Activated CD4-positive, CD25-positive, alpha-beta regulatory T cell treated with anti-CD3 and anti-CD28 coated beads, Interleukin-2, amount 50 U/mL, for 16 hours (primary cell): ENCODE measurements at places on chromosomes 3 and 15.

- no peak for DNase-seq
These were observed 61.5 kb downstream of the SLC6A1 start for GRCh38 chr3:11053926-11054503.

DNA sequence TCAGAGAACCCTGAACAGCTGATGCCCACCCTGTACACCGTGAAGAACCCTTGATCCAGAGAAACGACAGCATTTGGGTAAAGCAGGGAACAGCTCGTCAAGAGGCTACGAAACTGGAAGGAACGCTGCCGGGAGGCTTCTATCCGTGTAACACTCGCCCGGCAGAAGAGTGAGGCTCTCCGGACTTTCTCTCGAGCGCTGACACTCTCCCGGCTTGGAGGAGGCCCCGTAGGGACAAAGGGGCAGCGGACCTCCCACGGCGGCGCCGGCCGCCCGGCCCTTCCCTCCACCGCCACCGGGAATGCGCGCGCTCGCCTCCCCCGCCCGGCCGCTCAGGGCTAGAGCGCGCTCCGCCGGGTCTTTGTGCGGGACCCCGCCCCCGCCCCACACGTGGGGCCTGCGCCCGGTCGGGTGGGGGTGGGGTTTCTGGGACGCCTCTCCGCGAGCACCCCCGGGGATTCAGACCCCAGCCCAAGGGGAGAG lies 1.7 kb downstream of the HYAL2 start:
- DNase-seq = no peak

DNA sequence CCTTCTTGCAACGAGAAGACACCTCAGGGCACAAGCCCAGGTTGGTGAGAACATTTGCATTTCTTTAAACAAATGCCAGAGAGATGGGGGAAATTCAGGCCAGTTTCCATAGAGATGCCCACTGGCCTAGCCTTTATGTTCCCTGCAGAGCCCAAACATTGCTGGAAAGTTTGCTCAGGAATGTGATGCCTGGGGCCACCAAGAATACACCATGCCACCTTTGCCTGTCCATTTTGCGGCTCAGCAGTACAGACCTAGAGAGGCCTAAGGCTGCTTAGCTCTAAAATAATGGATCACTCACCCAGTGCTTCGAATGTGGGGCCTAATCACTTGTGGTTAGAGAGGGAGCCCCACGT lies 210.0 kb downstream of the RPLP1 start:
- DNase-seq = no peak

DNA sequence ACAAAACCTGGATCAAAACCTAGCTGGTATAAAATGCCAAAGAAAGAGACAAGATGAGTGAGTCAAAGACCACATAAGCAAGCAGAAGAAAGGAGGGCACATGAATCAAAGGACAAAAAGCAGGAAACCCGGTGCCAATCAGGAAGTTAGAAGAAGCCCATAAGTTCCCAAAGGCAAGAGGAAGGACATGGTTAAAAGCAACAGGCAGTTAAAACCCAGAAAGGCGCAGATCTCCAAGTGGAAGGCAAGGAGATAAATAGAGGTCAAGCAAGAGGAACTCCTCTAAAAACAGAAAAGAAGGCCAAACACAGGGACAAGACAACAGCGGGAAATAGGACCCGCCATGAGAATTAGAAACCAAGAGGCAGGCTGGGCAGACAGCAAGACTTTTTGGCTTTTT lies 4.4 kb downstream of the TMOD2 start:
- no peak for DNase-seq

- DNase-seq = no peak
These were observed 577.9 kb upstream of the EPHA6 start for GRCh38 chr3:96236522-96236921.

DNA sequence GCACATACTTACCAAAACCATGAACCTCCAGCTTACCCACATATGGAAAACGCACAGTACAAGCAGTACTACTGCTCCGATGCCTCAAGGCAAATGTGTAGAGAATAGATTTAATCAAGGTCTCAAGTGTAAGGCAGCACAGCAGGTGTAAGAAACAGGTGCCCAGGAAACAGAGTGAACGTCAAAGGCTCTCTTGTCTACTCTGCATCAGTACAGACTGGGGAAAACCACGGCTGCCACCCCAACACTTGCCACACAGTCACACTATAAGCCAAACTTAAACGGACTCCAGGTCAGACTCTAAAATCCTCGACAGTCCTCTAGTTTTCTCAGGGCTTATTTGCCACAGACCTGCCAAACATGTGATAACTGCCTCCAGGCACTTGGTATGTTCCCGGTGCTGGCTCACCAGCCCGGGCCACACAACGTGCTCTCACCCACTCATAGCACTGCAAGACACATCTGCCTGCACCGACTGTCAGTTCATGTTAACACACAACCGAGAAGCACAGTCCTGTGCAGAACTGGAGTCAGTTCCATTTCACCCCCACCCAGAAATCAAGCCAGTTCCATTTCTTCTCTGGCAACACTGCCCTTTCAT lies 30.6 kb downstream of the ABCC5 start:
- no peak for DNase-seq

- no peak for DNase-seq
These were observed 346.9 kb downstream of the PLCL2 start for GRCh38 chr3:17231537-17232261.

GRCh38 chr3:122985539-122985938 lies 42.0 kb downstream of the SEMA5B start:
- DNase-seq = no peak

DNA sequence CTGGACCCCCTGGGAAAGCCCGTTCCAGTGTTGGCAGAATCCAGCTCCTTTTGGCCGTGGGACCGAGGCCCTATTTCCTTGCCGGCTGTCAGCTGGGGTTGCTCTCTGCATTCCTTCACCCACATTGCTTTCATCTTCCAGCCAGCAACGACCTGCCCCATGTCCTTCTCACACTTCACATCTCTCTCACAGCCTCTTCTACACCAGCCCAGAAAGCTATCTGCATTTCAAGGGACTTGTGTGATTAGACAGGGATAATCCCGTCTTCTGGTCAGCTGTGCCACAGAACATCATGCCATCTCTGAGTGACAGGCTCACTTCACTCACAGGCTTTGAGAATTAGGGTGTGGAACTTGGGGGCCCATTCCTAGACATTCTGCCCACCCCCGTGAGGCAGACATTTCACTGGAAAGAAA lies 16.4 kb downstream of the EFCC1 start:
- DNase-seq = no peak

- DNase-seq = no peak
These were observed 404.9 kb upstream of the ALCAM start for GRCh38 chr3:104961851-104962250.

DNA sequence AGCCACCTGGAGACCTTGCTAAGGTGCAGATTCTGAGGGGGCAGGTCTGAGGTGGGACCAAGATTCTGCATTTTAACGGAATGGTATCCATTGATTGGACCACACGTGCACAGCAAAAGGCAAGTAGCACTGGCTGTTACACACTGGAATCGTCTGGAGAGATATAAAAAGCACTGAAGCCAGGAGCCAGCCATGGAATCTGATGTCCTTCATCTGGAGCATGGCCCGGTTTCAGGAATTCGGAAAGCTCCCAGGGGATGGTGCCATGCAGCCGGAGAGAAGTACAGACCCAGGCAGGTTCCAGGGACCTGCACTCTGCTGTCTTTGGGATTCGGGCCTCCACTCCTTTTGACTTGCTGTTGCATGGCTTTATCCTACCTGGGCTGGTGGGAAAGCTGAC lies 28.8 kb upstream of the PRR20G start:
- DNase-seq = no peak

DNA sequence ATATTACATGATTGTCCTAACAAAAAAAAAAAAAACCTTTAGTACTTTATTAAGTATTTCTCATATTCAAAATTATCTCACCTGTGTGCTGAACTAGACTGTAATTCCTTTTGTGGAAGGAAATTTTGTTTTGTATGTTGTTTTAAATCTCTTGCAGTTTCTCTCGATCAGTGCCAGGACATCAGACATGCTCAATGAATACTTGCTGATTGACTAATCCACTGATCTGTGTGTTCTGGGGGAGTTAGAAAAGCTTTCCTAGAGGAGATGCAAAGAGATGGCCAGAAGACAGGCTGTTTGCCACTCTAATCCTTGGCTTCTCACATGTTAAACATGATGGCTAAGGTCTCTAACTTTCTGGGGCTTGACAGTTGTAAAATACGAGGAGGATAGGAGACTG lies 233.3 kb upstream of the NR2E3 start:
- DNase-seq = no peak

GRCh38 chr3:108131475-108132134 lies 40.8 kb upstream of the CD47 start:
- DNase-seq = no peak

DNA sequence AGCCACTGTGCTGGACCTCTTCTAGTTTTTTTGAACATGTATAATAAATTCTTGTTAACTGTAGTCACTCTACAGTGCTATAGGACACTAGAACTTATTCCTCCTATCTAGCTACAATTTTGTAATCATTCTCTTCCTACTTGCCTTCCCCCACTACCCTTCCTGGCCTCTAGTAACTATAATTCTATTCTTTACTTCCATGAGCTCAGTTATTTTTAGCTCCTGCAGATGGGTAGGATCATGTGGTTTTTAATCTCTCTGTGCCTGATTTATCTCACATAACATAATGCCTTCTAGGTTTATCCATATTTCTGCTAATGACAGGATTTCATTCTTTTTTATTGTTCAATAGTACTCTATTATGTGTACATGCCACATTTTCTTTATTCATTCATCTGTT lies 113.2 kb upstream of the FGF7 start:
- DNase-seq = no peak

DNA sequence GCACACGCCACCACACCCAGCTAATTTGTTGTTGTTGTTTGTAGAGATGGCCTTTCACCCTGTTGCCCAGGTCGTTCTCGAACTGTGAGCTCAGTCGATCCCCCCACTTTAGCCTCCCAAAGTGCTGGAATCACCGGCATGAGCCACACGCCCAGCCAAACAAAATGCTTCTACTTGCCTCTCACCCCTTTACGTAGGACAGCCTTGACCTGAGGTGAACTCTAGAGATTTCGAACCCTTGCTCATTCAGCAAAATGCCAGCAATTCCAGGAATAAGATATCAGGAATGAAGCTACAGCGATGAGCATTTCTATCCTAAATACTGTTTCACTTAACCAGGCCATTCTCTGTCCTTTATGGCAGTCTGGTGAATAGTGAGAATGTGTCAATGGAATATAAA lies 135.0 kb downstream of the LRRK1 start:
- DNase-seq = no peak

DNA sequence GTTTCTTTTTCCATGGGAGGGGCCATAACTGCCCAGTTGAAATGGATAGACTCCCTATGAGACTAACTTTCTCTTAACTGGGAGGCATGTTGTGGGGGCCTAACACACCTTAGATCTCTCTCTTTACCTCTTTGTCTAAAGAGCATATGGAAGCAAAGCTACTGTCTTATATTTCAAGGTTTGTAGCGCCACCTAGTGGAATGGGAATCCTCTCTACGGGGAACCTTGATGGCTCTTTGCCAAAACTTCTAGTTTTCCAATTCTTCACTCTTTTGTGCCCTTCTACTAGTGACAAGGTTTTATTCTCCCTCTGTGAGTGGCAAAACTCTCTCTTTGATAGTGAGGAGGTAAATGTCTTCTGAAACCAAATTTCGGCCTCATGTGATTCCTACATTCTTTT lies 1030.4 kb upstream of the CADM2 start:
- DNase-seq = no peak

GRCh38 chr3:34078418-34078817 lies 280.0 kb downstream of the PDCD6IP start:
- no peak for DNase-seq

DNA sequence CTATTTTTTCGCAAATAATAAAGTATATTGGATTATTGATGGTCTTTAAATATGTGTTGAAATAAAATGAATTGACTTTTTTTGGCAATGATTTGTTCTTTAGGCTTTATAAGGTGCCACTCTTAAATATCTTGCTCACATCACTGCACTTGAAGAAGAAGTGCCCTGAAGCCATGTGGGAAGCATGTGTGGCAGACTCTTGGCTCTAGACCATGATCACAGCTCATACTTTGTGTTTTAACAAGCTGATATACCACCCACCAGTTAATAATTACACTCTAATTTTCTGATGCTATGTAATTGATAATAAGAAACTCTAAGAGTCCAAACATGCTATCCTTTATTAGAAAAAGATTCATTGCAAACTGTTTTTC lies 52.1 kb upstream of the TGFBR2 start:
- no peak for DNase-seq

DNA sequence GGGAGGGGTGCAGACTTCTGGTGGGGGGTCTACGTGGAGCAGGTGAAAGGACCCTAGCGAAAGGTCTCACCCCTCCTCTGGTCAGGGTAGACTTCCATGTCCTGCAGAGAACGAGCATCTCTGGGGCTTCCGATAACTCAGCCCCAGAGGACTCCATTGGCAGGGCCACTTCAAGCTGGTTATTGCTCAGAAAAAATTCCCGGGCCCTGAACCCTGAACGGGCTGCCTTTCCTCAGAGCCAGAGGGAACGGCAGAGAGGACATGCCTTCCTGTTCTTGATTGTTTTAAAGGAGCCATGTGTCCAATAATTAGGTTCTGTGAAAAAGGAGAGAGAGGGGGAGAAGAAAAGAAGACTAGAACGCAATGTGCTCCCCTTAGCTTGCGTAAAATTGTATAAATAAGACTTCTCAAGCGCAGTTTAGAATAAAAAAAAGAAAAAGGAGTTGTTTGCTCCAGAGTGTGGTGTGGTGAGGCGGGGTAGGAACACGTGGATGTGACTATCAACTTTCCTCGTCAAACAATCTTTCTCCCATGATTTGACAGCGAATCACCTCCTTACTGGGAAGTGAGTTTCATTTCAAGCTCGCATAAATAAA lies 193.4 kb upstream of the UBE2E1 start:
- DNase-seq = no peak

- no peak for DNase-seq
These were observed 89.0 kb downstream of the CHSY1 start for GRCh38 chr15:101162701-101163483.

- no peak for DNase-seq
These were observed 59.0 kb upstream of the MBNL1 start for GRCh38 chr3:152209776-152210175.

DNA sequence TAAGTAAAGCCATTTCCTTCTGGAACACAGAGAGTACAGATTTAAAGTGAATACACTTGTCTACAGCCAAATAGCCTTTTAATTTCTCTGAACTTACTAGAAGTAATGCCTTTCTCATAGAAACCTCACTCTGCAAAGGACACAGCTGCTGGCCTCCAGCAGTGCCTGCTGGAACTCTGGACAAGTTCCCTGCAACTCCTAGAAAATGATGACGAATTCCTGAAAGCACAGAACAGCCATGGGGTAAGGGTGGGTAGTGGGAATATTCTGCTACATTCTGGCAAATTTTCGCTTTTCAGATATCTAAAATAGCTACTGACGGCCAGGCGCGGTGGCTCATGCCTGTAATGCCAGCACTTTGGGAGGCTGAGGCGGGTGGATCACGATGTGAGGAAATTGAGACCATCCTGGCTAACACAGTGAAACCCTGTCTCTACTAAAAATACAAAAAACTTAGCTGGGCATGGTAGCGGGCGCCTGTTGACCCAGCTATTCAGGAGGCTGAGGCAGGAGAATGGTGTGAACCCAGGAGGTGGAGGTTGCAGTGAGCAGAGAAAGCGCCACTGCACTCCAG lies 34.4 kb downstream of the RYK start:
- no peak for DNase-seq

GRCh38 chr3:188021041-188021440 lies 132.9 kb upstream of the LPP start:
- DNase-seq = no peak
